ENCODE measurements at places on chromosomes 3 and 15.

- no peak for DNase-seq
These were observed 3.1 kb downstream of the STAG1 start for GRCh38 chr3:136749091-136749490.

- DNase-seq, result no peak
These were observed 1003.1 kb downstream of the ZPLD1 start for GRCh38 chr3:103437883-103438282.

DNA sequence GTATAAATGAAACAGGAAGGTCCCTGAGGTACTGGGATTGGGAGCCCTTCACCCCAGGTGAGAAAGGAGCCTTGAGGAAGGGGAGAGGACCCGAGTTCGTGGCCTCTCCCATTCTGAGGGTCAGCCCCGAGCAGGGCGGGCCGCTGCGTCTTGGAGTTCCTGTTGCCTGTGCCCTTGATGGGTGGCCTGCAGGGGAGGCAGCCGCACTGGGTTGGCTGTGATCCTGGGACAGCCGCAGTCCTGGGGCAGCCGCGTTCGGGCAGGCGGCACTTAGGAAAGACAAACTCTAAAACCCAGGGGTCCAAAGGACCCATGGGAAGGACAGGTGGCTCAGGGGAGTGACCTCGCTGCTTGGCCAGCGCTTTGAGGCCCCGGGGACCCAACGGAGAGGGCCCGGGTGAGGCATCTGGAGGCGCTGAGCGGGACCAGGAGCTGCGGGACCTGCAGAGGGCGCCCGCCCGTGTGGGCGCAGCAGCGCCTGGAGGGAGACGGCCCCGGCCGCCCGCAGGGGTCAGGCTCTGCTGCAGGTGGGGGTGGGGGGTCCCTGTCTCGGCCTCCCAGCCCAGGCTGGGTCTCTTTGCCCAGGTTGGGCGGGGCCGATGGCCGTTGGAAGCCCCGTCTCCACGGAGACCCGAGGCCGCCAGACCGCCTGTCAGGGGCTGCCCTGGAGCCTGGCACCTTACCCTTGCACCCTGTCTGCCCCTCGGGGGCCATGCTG lies 65.1 kb downstream of the HMCES start:
- DNase-seq, result no peak

- no peak for DNase-seq
These were observed 44.0 kb downstream of the FMN1 start for GRCh38 chr15:33150431-33150941.

- no peak for DNase-seq
These were observed 49.5 kb upstream of the GABRG3 start for GRCh38 chr15:26921433-26921832.

- no peak for DNase-seq
These were observed 135.9 kb upstream of the LINGO1 start for GRCh38 chr15:77768521-77769078.

DNA sequence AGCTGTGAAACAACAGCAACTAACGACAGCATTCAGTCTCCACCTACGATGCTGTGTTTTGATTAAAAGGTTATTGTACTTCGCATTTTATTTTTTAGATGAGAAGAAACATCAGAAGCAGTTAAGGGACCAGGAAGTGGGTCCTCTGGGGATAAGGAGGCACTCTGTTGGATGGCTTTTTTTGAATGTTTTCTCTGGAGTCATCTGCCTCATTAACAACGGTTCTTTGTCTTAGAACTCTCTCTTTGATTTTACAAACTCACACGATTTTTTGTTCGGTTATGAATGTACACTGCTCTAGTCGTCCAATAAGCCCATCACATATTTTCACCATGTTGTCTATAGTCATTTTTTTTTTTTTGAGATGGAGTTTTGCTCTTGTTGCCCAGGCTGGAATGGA lies 36.0 kb upstream of the ARPIN start:
- no peak for DNase-seq

DNA sequence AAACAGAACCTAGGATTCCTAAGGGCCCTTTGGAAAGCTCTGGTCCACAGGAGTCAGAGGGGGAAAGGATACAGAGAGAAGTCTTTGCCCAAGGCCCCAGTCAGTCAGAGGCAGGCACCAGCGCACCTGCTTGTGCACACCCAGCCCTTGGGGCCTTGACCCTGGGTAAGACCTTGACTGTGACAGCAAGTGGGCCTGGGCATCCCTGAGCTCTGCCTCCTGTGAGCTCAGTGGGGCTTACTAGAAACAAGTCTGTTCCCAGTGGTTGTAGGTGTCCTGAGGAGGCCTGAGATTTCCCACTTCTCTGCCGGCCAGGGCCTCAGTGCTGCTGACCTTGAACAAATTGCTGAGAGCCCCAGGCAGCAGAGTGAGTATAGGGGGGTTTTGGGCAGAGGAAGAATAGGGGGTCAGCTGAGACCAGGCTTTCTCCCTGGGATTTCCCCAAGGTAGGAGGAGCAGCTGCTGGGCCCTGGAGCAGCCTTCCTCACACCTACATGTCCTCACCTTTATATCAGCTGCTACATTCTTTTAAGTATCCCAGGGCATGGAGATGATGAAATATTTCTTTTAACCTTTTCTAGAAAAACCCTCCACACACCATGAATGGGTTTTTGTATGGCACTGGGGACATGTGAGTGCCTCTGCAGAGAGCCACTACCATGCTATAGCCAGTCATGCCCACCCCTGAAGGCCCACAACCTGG lies 9.7 kb upstream of the DAG1 start:
- no peak for DNase-seq

DNA sequence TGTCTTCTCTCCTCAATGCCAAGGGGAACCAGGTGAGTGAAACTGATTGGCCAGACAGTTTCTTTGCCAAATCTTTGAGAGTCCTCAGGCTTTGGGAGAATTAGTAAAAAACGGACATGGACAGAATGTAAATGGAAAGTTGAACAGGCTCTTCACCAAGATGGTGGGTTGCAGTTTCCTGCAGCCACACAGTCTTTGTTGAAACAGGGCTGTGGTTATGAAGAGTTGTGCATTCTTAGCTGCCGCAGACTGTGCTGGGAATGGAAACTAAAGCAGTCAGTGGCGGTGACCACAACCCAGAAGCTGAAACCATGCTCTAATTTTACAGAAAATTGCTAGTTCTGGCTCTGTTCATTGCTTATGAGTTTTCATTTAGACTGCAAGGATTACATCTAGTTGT lies 42.1 kb upstream of the TASOR start:
- DNase-seq, result peak; percentile 45

Measured in NK-92 treated with Interleukin-12 subunit alpha and Interleukin-12 subunit beta, amount 100 ng/mL, for 24 hours (cell line).